ENCODE measurements at places on chromosomes 13 and 19. TPM values are rescaled to one million over a fixed set of nuclear protein-coding genes. Genes with fewer than 3 reads are reported as not detected.

- no peak for DNase-seq
Measured at GRCh38 chr19:10045371-10045770, 32.1 kb downstream of the RDH8 start.

- DNase-seq, result no peak
Measured at GRCh38 chr19:33233056-33233873, 7.6 kb upstream of the SLC7A10 start.

DNA sequence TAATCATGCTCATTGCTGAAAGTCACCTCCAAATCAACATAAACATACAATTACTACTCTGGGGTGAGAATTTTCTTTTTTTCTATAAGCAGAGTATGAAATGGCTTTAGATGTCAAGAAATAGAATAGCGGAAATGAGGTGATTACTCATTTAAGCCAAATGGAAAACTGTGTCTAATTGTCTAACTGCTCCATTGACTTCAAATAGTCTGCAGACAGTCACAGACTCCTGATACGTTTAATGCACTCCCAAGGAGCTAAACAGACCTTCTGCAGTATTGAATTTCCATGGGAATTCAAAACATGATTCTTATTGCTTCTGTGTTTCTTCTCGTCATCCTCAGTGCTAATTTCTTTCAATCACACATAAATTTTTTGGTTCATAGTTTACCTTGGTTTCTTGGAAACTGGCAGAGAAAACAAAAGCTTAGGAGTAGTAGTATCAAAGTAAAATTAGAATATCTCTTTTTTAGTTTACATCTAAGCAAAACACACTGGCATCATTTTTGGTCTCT lies 865.2 kb upstream of the SLC10A2 start:
- no peak for DNase-seq

- DNase-seq, result no peak
Measured at GRCh38 chr13:112765731-112766130, 75.9 kb downstream of the ATP11A start.

GRCh38 chr13:38350114-38350617 lies 515 bp downstream of the UFM1 start:
- peak; percentile 85 for DNase-seq

- DNase-seq, result no peak
Measured at GRCh38 chr13:60433505-60433904, 36.5 kb downstream of the TDRD3 start.

The ZNF729 gene
- not detected for total RNA-seq

The ZNF541 gene
- total RNA-seq, result not detected
